Effector CD4-positive, alpha-beta T cell (primary cell): ENCODE measurements at places on chromosomes 2 and 18.

GRCh38 chr2:116879650-116880160, 934.8 kb upstream of the DDX18 start:
- no peak for DNase-seq

GRCh38 chr2:69943000-69943842, 18.2 kb downstream of the ASPRV1 start:
- no peak for DNase-seq

DNA sequence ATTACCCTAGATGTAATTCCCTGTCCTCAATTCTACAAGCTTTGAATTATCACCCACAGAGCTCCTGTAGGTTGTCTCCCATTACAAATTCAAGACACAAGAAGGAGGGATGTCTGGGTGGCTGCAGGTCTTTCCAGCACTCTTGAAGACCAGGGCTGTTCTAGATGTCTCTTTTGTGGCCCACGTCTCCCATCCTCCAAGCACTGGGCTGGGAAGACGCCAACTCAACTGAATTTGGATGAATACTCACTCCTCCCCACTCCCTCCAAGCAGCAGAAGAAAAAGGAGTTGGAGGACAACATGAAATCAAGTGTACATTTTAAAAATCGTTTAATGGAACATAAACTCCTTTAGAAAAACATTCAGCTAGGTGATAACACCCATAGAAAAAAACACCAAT, 31.2 kb downstream of the SMAD7 start:
- DNase-seq, result no peak

DNA sequence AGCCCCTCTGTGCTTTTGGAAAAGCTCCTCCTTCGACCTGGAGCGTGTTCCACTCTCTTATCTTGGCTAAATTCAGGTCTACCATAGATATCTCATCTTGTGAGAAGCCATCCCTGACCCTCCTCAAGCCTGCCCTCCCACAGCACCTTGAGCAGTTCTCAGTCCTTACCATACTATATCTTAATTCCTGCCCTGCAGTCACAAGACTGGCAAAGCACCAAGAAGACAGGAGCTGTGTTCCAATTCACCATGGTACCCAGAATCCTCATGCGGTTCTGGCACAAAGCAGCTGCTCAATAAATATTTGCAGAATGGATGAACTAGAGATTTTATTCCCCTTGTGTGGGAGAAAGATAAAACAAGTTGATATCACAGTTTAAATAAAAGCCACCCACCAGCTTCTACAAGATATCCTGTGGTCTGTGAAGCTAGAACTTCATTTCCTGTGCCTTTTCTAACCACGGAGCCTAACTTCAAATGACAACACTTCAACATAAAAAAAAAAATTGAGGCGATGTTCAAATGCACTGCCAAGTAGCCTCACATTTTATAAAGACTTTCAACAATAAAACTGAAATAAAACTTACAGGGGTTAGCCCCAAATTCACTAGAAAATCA, 19.5 kb downstream of the MARCHF4 start:
- DNase-seq, result no peak

DNA sequence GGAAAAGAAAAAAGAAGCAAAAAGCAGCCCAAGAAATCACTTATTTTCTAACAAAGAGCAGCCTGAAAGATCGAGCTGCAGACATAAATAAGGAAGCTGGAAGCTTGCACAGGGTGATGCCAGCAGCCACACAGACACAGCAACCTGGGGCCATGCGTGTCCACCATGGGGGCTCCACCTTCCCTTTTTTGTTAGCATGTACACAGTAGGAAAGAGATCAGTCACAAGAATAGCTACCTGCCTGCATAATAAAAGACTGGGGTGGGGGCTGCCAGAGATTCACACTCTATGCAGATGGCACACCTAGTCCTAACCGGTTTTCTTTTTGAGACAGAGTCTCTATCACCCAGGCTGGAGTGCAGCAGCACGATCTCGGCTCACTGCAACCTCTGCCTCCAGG, 2.9 kb upstream of the CNOT11 start:
- no peak for DNase-seq

- DNase-seq, result no peak
These were observed 46.9 kb upstream of the GREB1L start for GRCh38 chr18:21194871-21195771.

DNA sequence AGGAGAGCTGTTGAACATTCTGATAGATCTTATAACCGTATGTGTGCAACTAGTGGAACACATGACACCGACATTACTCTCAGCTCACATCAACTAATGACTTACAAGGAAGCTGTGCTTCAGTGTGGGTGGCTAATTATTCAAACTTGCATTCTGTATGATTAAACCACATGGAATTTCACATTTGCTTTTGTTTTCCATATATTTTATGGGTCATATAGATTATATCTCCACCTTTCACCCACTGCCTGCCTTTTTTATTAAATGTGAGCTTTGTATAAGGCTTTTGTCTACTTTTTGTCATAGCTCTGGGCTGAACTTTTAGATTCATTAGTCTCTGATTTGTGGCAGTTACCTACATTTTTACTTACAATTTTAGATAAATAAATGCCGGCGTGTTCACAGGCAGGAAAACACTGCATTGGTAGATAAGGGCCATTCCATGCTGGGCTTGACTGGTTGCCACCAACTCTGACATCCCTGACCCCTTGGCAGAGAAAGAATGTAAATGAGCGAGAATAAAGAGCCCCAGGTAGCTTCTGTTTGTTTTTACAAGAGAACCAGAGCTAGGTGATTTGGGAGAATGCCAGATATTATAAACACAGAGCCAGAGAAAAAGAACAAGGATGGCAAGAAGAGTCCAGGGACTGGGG, 35.7 kb downstream of the LYPD6 start:
- DNase-seq, result no peak

GRCh38 chr2:3207091-3207491, 170.5 kb downstream of the EIPR1 start:
- DNase-seq, result no peak

GRCh38 chr2:172489681-172490080, 62.3 kb downstream of the ITGA6 start:
- DNase-seq, result no peak

- no peak for DNase-seq
These were observed 173.5 kb upstream of the CTAGE1 start for GRCh38 chr18:22591222-22591621.
